ENCODE measurements at places on chromosomes 16 and 17.

GRCh38 chr17:36131421-36131820 lies 27.8 kb downstream of the CCL4 start:
- DNase-seq: no peak

DNA sequence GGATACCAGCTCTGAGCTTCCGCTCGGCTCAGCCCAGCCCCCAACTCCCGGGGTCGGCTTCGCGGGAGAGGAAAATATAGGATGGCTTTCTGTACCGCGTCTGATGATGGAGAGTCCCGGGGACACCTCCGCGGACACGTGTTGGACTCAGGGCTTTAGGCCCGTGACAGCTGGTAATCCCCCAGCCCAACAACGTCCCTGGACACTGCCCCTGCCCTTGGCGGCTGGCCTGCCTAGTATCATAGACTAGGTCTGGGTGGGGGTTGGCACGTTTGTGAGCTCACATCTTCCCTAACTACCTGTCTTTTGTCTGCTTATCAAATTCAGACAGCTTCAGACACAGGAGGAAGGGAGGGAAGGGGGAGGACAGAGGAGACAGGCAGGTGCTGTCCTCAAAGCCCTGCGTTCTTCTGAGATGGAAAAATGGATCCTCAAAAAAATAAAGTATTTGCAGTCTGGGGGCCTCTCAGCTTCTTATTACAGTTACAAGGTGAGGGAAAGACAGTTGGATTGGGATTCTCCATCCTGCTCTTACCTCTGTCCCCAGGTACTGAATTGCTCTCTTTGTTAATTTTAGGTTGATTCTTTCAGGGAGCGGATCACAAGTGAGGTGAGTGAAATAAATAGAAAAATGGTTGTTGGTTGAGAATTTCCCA lies 698 bp downstream of the PSME3 start:
- no peak for DNase-seq

GRCh38 chr17:82668631-82669099 lies 20.4 kb upstream of the WDR45B start:
- peak; percentile 84 for DNase-seq

DNA sequence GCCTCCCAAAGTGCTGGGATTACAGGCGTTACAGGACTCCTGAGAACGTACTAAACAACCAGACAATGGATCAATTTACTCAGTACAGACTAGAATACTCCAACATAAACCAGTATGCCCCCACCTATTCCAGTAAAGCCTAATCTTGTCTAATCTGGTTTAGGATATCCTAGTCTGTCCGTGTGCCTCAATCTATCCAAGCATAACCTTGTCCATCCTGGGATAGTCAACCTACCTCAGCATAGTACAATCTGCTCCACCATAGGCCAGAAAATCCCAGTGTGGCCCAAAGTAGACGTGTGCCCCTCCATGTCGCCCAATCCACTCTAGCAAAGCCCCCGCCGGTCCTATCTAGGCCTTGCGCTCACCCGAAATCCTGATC lies 625 bp downstream of the DVL2 start:
- no peak for DNase-seq

DNA sequence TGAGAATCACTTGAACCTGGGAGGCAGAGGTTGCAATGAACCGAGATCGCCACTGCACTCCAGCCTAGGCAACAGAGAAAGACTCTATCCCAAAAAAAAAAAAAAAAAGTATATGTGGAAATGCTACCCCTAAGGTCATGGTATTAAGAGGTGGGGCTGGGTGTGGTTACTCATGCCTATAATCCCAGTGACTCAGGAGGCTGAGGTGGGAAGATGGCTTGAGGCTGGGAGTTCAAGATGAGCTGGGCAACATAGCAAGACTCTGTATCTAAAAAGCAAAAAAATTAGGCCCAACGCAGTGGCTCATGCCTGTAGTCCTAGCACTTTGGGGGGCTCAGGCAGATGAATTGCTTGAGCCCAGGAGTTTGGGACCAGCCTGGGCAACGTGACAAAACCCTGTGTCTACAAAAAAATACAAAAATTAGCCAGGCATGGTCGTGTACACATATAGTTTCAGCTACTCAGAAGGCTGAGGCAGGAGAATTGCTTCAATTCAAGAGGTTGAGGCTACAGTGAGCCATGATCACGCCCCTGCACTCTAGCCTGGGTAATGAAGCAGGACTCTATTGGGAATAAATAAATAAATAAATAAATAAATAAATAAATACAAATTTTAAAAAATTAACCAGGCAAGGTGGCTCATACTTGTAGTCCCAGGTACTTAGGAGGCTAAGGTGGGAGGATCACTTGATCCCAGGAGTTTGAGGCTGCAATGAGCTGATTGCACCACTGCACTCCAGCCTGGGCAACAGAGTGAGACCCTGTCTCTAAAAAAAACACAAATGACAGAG lies 32.3 kb upstream of the NUFIP2 start:
- no peak for DNase-seq

DNA sequence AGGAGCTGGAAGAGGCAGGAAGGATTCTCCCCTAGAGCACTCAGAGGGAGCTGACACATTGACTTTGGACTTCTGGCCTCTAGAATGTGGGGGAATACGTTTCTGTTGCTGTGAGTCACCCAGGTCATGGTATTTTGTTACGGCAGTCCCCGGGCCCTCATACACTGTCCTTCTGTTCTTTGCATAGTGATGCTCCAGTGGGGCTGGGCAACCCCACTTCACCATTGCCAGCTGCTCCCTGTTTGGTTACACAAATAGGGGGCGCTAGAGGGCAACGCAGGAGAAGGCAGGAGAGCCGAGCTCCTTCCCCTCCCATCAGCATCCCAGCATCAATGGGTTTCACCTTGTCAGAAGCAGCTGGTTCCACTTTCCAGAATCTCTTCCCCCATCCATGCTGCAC lies 257.7 kb upstream of the FOXF1 start:
- no peak for DNase-seq

- no peak for DNase-seq
Observed at GRCh38 chr16:78142788-78143187, 43.3 kb downstream of the WWOX start.

GRCh38 chr16:69113216-69113615 lies 7.8 kb downstream of the HAS3 start:
- DNase-seq: no peak

GRCh38 chr17:79612468-79613194 lies 1.8 kb upstream of the RBFOX3 start:
- DNase-seq: peak; percentile 81

- DNase-seq: no peak
Observed at GRCh38 chr17:6567528-6568183, 11.3 kb upstream of the PITPNM3 start.

Data from GM20000 (cell line).